ENCODE measurements at places on chromosomes 2 and 18.

- H3K4me3 ChIP-seq, result no peak overlapping the region
- no peaks in the 10 kb centered on the region for H3K27me3 ChIP-seq
- peaks cover 4% of the 10 kb centered on the region for H3K4me1 ChIP-seq
- no peaks in the 10 kb centered on the region for H3K36me3 ChIP-seq
- no peak overlapping the region for H3K27ac ChIP-seq
- DNase-seq, result no peak
Measured at GRCh38 chr2:72950558-72951255, 33.4 kb downstream of the EMX1 start.

DNA sequence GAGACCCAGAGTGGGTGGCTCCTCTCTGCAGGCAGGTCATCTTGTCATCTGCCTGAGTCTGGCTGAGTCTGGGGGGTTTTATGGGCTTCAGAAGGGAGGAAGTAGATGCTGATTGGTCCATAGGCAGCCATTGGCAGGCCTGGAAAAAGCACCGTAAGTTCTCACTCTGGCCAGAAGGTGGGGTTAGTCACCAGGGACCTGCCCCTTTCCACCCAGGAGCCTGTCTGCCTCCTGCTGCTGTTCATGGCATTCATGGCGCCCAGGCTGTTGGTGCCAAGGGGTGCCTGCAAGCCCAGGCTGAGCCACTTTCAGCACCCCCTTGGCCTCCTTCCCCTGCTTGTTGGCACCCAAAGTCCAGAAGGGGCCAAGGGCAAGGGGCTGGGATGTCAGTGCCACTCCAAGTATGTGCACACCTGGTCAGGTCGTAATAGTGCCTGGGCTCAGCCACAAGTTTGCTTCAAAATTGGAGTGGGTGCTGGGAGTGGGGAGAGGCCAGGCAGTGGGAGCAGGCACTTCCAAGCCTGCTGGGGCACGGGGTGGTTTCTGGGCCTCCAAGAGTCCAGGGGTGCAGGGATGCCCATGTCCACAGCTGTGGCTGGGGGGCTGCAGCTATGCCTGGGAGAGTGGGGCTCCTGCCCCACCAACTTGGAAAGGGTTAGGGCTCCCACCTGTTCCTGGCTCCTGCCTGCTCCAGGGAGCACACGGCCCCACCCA is 178.1 kb downstream of the FAM210A start:
- H3K27ac ChIP-seq, result no peak overlapping the region
- no peaks in the 10 kb centered on the region for H3K27me3 ChIP-seq
- DNase-seq, result no peak
- no peaks in the 10 kb centered on the region for H3K36me3 ChIP-seq

GRCh38 chr2:8285081-8285480 is 396.8 kb upstream of the ID2 start:
- H3K36me3 ChIP-seq, result no peaks in the 10 kb centered on the region
- H3K27ac ChIP-seq, result no peak overlapping the region
- no peak overlapping the region for H3K4me3 ChIP-seq
- no peaks in the 10 kb centered on the region for H3K4me1 ChIP-seq

GRCh38 chr18:54250846-54251261 is 18.5 kb upstream of the POLI start:
- no peak overlapping the region for H3K4me3 ChIP-seq
- no peaks in the 10 kb centered on the region for H3K27me3 ChIP-seq
- no peak overlapping the region for H3K27ac ChIP-seq
- H3K4me1 ChIP-seq, result no peaks in the 10 kb centered on the region

DNA sequence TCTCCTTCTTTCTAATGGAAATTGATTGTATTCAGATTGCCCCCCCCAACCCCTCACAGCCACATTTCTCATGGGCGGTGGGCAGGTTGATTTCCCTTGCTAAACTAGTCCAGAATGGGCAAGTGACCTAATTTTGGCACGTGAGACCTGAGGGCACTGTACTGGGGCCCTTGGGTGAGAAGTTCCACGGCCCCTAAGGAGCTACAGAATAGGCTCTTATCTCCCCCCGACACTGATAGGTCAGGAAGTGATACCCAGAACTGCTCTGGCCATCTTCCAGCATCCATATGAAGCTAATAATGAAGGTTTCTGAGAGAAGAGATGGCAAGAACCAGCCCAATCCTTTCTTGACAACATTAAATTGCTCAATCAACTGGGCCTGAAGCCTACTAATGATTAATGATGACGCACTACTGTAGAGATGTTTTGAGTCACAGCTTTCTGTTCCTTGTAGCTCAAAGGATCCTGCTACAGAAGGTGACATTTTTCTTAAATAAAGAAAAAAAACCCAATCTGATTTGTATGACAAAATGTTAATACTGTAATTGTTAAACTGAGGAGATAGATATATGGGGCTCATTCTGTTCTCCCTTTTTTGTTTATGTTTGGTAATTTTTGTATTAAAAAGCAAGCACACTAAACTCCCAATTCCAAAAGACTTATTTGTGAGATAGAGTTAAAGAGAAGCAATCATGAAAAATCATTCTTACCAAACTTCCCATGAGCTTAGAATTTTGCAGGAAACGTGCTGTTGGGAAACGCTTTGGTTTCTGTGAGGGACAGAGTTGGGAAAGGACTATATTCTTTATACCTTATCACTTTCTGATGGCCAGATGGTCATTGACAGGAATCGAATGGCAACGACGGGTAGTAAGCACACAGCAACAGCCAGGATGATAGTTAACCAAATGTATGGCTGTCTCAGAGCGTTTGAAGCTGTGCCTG is 28.2 kb upstream of the NARS1 start:
- no peak for DNase-seq
- H3K4me3 ChIP-seq, result no peak overlapping the region
- H3K27ac ChIP-seq, result no peak overlapping the region
- H3K36me3 ChIP-seq, result peaks cover 14% of the 10 kb centered on the region

GRCh38 chr2:227397562-227397961 is 9.8 kb upstream of the SCYGR1 start:
- H3K4me3 ChIP-seq, result no peak overlapping the region
- H3K27me3 ChIP-seq, result no peaks in the 10 kb centered on the region
- H3K36me3 ChIP-seq, result no peaks in the 10 kb centered on the region
- no peaks in the 10 kb centered on the region for H3K4me1 ChIP-seq
- no peak overlapping the region for H3K27ac ChIP-seq
- no peak for DNase-seq

DNA sequence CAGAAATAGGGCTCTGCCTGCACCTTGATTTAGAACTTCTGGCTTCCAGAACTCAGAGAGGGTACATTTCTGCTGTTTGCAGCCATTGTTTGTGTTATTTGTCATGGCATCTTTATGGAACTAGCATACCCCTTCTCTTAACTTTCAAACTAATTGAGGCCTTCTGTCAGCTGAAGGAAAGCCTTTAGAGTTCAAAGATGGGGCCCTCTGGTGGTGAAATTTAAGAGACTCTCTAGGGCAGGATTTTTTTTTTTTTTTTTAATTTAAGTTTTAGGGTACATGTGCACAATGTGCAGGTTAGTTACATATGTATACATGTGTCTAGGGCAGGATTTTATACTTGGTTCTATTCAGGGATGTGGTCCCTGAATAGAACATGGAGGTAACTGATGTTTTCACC is 260.6 kb upstream of the LINC00305 start:
- H3K4me1 ChIP-seq, result no peaks in the 10 kb centered on the region
- H3K27me3 ChIP-seq, result no peaks in the 10 kb centered on the region
- DNase-seq, result no peak
- H3K36me3 ChIP-seq, result no peaks in the 10 kb centered on the region

Data from heart left ventricle (tissue), 16 donors.